Omental fat pad (tissue), 4 donors: ENCODE measurements at places on chromosomes 2 and 18.

GRCh38 chr2:134677856-134678756 is 40.7 kb downstream of the TMEM163 start:
- no peak for DNase-seq

GRCh38 chr2:115484486-115484885 is 1042.0 kb downstream of the DPP10 start:
- no peak for DNase-seq

DNA sequence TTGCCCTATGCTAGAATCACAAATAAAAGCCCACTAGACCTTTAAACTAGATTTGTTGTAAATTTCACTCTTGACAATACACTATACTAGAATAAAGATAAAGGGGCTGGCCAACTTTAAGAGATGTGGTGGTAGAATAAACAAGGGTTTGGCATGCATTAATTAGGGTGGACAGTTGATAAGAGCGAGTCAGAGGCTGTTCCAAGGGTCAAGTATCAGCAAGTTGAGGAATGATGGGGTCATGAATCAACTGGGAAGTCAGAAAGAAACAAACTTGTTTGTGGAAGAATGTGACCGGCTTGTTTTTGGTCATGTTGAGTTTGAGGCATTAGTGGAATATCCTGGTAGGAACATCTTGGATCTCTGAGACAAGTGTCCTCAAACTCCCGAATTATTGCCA is 398.3 kb upstream of the TNP1 start:
- no peak for DNase-seq

GRCh38 chr18:60895181-60895580 is 438.0 kb upstream of the CDH20 start:
- DNase-seq: no peak

GRCh38 chr2:226357816-226358215 is 441.8 kb downstream of the IRS1 start:
- DNase-seq: no peak
